Stimulated activated CD4-positive, alpha-beta T cell treated with anti-CD3 and anti-CD28 coated beads, TNF-alpha, amount 100 ng/mL, for 24 hours (primary cell): ENCODE measurements at places on chromosomes 1 and 21.

GRCh38 chr21:45969921-45970673 is 11.5 kb upstream of the COL6A1 start:
- no peak for DNase-seq

- DNase-seq, result no peak
Observed at GRCh38 chr1:174218983-174219382, 59.7 kb downstream of the RABGAP1L start.

GRCh38 chr1:168565825-168566224 is 10.6 kb upstream of the XCL1 start:
- no peak for DNase-seq

DNA sequence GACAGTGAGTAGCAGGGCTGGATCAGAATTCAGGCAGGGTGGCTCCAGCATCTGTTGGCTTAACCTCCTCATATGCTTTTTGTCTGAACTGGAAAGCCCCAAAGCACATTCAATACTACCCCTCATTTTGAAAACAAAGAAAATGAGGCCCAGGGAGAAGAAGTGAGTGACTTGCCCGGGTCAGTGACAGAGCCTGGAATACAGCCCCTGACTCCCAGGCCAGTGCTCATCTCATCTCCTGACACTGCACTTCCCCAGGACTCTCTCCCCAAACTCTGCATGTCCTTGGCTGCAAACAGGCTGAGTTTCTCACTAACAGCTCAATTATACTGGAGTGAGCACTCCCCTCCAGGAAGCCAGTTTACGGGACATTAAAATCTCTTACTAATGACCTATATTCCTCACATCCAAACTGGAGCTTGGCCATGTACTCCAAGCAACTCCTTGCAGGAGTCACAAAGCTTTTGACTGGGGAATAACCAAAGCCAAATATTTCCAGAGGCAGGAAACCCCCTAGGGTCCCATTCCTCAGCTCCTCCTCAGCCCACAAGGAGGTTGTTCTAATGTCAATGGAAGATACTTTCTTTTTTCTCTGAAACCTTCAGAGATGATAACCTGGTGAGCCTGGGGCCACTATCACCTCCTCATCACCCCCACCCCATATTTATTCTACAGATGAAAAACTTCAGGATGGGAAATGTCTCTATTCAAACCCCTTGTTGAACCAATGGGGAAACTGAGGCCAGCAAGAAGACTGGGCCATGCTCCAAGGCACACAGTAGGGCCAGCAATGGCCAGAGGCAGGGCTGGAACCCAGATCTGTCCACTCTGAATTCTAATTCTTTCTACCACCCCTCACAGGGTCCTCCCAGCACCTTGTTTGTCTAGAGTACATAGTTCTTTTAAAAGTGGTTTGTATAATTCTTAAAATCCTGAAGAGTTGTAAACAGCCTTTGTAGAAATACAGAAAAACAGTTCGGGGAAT is 127.0 kb downstream of the PLPP3 start:
- no peak for DNase-seq

DNA sequence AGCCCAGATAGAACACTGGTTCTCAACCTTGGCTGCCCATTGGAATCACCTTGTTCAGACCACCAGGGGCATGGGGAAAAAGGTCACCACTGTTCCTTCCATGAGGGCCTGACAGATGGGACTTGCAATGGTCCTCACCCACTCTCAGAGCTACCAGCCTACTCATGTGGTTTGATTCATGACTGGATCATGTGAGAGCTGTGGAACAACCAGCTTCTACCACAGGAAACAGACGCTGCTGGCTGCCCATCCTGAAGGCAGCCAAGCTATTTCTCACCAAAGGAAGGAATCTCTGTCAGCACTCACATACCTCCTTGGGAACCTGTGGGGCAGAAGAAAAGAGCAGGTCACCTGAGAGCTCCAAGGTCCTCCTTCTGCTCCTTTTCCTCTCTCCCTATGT is 53.6 kb downstream of the CAPN8 start:
- no peak for DNase-seq

DNA sequence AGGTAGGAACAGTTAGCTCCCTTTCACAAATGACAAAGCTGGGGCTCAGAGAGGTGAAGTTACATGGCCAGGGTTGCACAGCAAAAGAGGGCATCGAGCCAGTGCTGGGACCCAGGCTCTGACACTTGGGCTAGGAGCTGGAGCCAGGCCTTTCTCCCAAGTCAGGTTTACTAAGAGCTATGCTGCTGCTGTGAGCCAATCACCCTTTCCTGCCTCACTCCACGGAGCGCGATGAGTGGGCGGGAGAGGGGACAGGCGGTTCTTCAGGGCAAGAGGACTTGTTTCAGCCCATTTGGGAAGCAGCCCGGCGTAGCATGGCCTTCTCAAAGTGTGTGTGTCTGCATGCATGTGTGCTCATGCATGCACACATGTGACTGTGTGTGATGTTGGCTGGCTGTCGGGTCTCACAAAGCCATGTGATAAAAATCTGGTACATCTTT is 10.6 kb downstream of the ID3 start:
- DNase-seq, result no peak

GRCh38 chr1:220271706-220272046 is 577 bp downstream of the RAB3GAP2 start:
- DNase-seq, result peak; percentile 2

DNA sequence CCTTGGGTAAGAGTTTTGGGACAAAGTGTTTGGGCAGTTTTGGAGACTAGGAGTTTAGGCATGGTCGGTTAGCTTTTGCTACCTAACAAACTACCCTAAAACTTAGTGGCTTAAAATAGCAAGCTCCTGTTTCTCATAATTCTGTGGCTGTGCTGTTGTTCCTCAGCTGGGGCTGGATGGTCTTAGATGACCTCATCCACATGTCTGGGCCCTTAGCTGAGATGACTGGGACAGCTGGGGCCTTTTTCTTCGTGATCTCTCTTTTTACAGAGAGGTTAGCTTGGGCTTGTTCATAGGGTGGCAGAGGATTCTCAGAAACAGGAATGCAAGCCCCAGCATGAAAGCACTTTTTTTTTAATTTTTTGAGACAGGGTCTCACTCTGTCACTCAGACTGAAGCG is 6.6 kb downstream of the ATP1A4 start:
- no peak for DNase-seq

DNA sequence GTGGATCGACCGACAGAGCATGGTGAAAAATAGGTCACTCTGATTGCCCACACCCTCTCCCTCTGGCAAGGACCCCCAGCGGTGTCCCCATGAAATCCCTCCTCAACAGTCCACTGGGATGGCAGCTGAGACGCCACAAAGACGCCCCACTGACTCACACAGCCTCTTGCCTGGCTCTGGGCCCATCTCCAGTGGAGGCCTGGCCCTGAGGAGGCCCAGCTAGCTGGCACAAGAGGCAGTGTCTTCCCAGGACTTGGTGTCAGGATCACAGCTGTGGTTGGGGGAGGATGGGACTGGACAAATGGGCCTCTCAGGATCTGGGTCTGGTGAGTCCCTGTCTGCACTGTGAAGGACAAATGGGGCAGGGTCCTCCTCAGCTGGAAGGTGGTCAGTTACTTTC is 4.6 kb downstream of the ALX3 start:
- no peak for DNase-seq

- DNase-seq, result no peak
Observed at GRCh38 chr1:22861764-22862440, 110.8 kb downstream of the LACTBL1 start.

DNA sequence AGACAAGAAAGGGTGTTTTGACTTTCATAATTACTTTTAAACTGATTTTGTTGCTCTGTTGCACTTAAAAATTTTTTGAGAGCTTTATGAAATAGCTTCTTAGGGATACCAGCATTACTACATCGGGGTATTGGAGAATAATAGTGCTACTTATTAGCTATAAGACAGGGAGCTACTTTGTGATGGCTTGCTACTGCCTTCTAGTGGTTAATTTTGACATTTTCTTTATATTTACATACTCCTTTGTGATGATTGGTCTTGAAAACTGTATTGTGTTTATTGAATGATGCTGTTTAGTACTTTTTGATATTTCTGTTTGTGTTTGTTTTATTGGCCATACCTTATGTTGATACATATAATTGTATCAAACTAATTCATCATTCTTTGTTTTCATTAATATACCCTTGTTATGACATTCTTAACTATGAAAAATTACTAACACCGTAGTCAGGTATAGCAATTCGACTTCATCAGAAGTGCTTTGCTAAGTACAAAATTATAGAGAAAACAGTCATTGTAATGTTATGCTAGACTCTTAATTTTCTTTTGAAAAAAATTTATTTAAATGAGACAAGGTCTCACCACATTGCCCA is 85.5 kb downstream of the CLIC4 start:
- no peak for DNase-seq

GRCh38 chr1:157166590-157166989 is 28.4 kb upstream of the ETV3 start:
- no peak for DNase-seq

- no peak for DNase-seq
Observed at GRCh38 chr21:15472108-15473040, 257.4 kb upstream of the USP25 start.

GRCh38 chr1:160293020-160293968 is 8.4 kb upstream of the PEX19 start:
- no peak for DNase-seq

GRCh38 chr1:217562229-217562878 is 68.5 kb downstream of the GPATCH2 start:
- no peak for DNase-seq

DNA sequence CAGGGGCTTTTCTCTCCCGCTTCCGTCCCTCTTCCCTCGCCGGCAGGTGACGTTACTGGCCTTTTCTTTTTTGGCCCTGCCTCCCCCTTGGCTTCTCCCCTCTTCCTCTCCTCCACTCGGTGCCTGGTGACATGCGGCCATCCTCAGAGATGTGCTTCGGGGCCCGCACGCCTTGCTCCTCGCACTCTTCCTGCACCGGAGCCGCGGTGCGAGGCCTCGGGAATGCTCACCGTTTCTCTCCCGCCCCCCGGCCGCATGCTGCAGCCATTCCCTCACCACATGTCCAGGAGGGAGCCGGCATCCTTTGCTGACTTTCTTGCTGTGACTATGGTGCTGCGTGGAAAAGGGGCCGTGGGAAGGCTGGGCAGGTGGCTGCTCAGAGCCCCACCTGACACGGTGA is 39.3 kb downstream of the PDE9A start:
- no peak for DNase-seq

DNA sequence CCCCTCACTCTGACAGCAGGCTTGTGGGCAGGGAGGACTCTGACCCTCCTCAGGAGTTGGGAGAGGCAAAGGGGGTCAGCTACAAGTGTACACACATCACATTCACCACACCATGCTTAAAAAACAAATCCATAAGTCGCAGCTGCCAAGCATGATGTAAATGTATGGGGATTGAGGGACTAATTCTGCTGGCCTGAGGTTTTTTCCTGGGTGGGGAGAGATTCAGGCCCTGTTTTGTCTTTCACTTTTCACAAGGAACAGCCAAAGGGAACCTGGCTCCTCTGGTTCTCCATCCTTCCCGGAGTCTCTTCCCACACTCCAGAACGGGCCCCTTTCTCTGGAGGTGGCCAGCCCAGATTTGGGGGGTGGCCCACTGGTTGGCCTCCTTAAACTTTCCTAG is 1.3 kb upstream of the MTARC2 start:
- no peak for DNase-seq

- DNase-seq, result no peak
Observed at GRCh38 chr1:230101556-230101955, 34.5 kb downstream of the GALNT2 start.

GRCh38 chr1:79877086-79877485 is 870.6 kb upstream of the ADGRL4 start:
- no peak for DNase-seq

DNA sequence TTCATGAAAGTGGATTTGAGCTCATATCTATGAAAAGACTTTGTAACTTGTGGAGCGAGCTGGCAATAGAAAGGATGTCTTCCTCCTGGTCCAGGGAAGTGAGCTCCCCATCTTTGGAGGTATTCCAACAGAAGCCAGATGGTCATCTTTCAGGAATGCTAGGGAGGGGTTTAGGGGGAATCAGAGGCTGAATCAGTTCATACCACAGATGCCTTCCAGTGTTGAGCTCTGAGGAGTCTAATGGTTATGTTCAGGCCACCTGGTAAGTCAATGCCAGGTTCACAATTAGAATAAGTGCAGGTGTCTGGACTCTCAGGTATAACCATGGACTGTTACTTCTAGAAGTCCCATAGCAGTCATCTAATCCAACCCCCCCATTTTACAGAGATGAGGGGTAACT is 119.1 kb downstream of the ACTL8 start:
- no peak for DNase-seq

GRCh38 chr1:220768126-220768601 is 18.5 kb upstream of the MTARC1 start:
- no peak for DNase-seq
